ENCODE measurements at places on chromosomes 16 and 17. TPM values are rescaled to one million over a fixed set of nuclear protein-coding genes. Genes with fewer than 3 reads are reported as not detected.

The GAS7 gene
- total RNA-seq, result 0.76 TPM

The HOXB8 gene
- total RNA-seq, result 11.2 TPM

GRCh38 chr17:63658366-63658765, 36.1 kb downstream of the MAP3K3 start:
- DNase-seq, result no peak

DNA sequence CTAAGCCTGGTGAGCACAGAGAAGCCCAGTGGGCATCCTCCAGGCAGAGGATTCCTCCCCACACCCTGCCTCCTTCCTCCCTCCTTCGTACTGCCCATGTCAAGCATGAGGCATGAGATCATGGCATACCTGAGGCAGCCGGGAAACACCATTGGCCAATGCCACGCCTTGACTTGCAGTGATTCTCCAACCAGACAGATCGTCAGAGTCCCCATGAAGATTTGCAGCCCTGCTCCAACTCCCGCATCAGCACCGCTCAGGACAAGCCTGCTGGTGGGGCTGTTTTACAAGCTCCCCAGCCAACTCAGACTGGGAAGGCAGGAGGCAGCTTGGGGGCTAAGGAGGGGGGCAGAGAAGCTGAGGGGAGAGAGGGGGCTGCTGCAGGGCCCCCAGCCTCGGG, 2.9 kb upstream of the KRT16 start:
- DNase-seq, result no peak

- DNase-seq, result no peak
Observed at GRCh38 chr16:71837150-71837549, 8.6 kb upstream of the ATXN1L start.

GRCh38 chr16:1152651-1153259, at the start of gene CACNA1H:
Gene CACNA1H (plus strand): TSS chr16:1153106. CDS start chr16:1153738, 632 bp downstream.
- DNase-seq, result no peak

DNA sequence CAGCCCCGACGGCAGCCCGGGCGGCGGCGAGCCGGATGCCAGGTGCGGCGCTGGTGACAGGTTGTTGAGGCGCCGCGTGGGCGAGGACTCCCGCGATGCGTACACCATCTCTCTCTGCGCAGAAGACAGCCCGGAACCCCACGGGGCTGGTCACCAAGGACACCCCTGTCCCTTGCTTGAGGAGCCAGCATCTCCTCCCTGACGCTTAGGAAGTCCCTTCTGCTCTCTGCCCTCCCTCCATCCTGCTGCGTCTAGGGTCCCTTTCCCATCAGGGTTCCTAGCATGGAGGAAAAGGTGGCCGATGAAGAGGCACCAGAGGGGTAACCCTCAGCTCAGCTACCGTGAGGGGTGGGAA, 43.6 kb downstream of the SRCIN1 start:
- DNase-seq, result no peak

GRCh38 chr17:67311575-67311974, 54.8 kb downstream of the PSMD12 start:
- DNase-seq, result no peak

- DNase-seq, result no peak
Observed at GRCh38 chr17:40517286-40517662, 15.9 kb upstream of the TNS4 start.

The SDK2 gene
- total RNA-seq, result 0.39 TPM

The KCNJ2 gene
- total RNA-seq, result 0.66 TPM

The HSD17B1 gene
- 0.59 TPM for total RNA-seq

GRCh38 chr17:64448665-64449512, at the start of gene MILR1:
Gene MILR1 (plus strand): TSS chr17:64449115. CDS start chr17:64449169, 54 bp downstream.
- DNase-seq, result peak; percentile 88

The ATP2A1 gene
- not detected for total RNA-seq

- DNase-seq, result peak; percentile 95
Observed at GRCh38 chr16:75647492-75648264, at the start of the genes KARS1 and TERF2IP. Gene KARS1 (minus strand): TSS chr16:75647665. CDS start chr16:75647639, 26 bp downstream. Gene TERF2IP (plus strand): TSS chr16:75647773. CDS start chr16:75647883, 110 bp downstream.

The TPPP3 gene
- not detected for total RNA-seq

DNA sequence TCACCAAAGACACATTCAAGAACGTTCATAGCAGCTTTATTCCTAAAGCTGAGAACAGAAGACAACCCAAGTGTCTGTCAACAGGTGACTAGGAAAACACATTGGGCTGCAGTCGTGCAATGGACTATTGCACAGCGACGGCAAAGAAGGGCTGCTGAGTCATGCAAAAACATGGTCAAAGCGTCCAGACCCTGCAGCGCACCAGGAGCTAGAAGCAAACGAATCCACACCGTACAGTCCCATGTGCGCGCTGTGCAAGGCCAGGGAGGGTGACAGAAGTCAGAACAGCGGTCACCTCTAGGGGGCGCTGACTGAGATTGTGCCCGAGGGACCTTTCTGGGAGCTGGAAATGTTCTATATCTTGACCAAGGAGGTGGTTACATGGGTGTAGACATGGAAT, 266.4 kb downstream of the MAF start:
- no peak for DNase-seq

The CES4A gene
- not detected for total RNA-seq

DNA sequence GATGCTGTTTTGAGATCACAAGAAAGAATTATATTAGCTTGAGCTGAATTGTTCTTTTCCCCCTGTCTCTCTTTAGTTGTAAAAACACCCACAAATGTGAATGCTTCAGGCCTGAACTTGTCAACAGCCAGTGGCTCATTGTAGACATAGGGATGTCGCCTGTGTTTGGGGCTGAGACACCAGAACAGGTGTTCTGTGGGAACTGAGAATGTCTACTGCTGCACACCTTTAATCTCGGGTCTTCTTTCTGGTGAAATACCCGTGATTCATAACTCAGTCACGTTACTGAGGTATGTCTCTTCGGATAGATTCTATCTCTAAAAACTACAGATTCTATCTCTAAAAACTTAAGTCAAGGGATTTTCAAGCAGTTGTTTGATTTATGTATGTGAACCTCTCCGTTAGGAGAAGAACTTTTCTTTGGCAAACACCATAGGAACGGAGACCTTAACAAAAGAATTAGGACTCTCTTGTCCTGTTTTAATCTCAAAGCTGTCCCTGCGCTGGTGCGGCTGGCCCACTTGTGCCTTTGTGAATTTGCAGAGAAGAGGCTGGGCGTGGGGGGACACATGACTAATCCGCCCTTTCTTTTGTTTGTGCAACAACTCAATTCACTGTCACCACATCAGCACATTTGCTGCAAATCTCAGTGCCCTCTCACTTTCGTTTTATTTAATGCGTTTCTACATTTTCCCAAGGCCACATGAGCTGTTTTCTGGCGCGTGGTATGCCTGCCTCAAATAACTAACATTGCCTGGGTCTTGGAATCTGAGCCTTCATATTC, 643.0 kb downstream of the MAF start:
- DNase-seq, result no peak

DNA sequence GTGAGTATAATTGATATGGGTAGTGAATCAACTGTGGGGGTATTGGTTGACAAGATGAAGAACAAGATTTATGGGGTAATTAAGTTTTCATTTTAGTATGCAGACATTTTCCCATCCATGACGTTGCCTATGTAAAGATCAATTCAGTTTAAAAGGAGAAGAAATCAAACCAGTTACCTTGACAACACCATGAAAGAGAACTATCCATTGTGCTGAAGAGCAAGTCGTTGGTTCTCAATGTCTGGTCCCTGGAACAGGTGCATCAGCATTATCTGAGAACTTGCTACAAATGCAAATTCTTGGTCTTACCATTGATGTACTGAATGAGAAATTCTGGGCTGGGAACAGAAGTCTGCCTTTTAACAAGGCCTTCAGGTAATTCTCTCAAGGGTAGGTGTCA, 801 bp upstream of the OR4D2 start:
- no peak for DNase-seq

- DNase-seq, result no peak
Observed at GRCh38 chr17:41737680-41738023, 3.2 kb upstream of the HAP1 start.

DNA sequence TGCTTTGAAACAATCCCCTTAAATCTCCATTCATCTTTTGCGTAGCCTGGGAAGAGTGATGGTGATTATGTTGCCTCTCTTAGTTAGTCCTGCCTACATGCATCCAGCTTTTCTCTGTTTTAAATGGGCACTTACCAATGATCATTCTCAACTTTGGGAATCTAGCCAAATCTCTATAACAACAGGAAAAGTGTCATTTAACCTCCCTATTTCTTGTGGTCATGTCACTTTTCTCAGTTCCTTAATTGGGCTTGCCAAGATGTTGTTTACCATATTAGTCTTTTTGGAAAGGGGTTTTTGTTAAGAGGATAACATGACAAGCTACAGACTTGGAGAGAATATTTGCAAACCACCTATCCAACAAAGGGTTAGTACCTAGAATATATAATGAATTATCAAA, 15.6 kb upstream of the CLEC10A start:
- no peak for DNase-seq

The UNC45B gene
- total RNA-seq, result not detected

DNA sequence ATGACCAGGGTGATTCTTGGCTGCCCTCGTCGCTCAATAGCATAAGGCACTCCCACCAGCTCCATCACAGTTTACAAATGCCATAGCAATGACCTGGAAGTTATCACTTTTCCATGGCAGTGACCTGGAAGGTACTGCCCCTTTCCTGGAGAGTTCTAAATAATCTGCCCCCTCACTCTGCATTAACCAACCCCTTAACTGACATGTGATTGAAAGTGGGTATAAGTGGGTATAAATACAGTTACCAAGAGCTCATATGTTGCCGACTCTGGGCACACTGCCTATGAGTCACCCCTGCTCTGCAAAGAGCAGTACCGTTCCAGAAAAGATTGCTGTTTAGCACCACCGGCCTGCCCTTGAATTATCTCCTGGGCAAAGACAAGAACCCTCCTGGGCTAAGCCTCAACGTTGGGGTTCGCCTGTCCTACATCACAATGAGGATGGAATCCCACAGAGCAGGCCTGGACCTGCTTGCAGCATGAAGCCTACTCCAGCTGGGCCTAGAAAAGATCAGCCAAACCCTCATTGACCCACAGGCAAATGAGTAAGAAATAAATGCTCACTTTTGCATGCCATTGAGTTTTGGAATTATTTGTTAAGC, 95.2 kb upstream of the SEC14L1 start:
- peak; percentile 71 for DNase-seq

The ZMYND15 gene
- total RNA-seq, result not detected

DNA sequence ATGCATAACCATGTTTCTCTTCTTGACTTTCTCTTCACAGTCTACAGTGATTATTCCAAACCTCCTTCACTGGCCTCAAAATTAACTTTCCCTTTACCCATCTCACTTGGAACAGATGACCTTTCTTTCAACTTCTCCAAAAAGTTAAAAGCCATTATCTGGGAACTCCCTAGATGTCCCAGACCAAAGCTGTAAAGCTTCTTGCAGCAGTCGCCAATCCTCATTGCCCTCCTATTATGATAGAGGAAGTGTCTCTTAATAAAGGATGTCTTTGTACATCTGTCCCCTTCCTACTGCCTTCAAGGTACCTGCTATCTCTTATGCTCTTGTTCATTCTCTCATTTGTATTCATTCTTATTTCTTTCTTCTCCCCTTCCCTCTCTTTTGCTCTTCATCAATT, 127.5 kb downstream of the MRTFB start:
- DNase-seq, result no peak

- DNase-seq, result no peak
Observed at GRCh38 chr17:58504826-58505351, 9.5 kb downstream of the MTMR4 start.

The KCTD19 gene
- total RNA-seq, result not detected

GRCh38 chr16:88469615-88470395, 16.7 kb downstream of the ZFPM1 start:
- no peak for DNase-seq

The TUBG1 gene
- total RNA-seq, result 114 TPM

DNA sequence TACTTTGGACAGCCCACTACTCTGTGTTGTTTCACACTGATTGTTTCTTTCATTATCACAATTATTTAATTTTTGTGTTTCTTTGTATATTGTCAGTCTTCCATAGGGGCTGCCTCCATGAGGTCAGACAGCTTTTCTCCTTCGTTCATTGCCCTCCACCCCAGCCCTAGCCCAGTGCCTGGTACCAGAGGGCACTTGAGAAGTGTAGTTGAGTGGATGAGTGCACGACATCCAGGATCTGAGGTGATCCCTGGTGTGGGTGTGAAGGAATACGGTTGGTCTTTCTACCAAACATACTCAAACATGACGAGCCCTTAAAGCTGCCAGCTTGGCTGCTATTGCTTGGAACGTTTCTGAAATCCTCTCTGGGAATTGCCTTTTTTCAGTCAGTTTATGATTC, 37.9 kb downstream of the DHRS7B start:
- no peak for DNase-seq

- DNase-seq, result no peak
Observed at GRCh38 chr17:177762-178161, 3.7 kb downstream of the DOC2B start.

- DNase-seq, result no peak
Observed at GRCh38 chr17:17781591-17782496, 54.9 kb downstream of the SREBF1 start.

DNA sequence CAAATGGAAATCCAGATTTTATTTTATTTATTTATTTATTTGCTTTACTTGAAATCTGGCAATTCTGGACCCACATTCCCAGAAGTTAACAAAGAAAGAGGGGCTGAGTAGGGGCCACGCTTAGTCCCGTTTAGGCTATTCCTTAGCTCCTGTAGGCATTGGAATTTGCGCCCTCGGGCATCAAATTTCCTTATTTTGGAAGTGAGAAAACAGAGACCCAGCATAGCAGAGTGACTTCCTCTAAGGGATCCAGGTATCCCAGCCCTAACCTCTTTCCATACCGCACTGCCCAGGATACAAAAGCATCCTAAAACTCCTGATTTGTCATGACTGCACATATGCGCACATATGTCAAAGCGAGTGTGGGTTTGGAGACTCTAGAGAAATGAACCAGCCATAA, 19.0 kb upstream of the SMG1 start:
- no peak for DNase-seq

- no peak for DNase-seq
Observed at GRCh38 chr17:14161419-14161818, 75.2 kb downstream of the CDRT15 start.

DNA sequence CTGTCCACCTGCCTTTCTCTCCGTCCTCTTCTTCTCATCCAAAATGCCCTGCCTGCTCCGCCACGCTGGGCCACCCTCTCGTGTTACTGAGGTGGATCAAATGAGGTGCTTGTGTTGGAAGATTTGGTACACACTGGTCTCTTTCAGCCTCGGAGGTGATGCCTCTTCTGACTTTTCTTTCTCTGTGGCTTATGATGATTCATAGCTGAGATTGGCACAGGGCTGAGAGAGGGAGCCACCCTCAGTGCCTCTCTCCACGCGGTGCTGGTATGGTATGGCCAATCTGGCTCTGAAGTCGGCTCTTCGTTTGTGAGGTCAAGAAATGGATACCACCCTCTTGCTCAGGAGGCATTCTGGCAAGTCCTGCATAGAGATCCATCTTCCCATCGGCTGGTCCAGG, 82.4 kb downstream of the PLCG2 start:
- peak; percentile 75 for DNase-seq

DNA sequence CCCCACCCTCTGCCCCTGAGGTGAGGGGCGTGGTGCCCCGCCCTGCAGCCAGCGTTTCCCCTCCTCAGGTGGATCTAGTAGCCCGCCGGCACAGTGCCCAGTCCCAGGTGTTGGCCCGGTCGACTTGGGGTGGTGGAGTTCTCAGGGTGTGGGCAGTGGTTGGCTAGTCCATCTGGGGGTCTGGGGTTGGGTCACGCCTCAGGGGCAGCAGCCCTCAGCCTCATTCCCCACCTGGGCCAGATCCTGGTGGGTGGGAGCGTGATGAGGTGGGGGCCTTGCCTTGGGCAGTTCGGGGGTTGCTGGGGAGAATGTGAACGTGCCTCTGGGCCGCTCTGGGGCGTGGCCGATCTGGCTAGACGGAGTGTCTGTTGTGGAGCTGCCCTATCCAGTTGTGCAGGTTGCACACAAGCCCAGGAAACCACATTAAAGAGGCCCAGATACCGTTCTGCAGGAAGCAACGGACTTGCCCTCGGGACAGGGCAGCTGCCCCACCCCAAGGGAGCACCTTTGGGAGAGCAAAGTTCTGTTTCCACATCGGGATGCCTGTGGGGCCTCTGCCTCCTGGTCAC, 32.0 kb downstream of the GSE1 start:
- DNase-seq, result no peak
